ENCODE measurements at places on chromosomes 16 and 17.

GRCh38 chr16:78677181-78677731, 577.8 kb downstream of the WWOX start:
- DNase-seq: no peak

- DNase-seq: no peak
These were observed 17.9 kb downstream of the CASKIN1 start for GRCh38 chr16:2178321-2179106.

- no peak for DNase-seq
These were observed 13.5 kb upstream of the CBX4 start for GRCh38 chr17:79852748-79853147.

- no peak for DNase-seq
These were observed 658 bp upstream of the DUSP3 start for GRCh38 chr17:43779145-43780125.

- no peak for DNase-seq
These were observed 35.2 kb upstream of the HS3ST3A1 start for GRCh38 chr17:13636951-13637350.

GRCh38 chr17:50892101-50892776, 26.1 kb upstream of the TOB1 start:
- DNase-seq: no peak

GRCh38 chr17:76791053-76791980, 53.4 kb downstream of the MFSD11 start:
- no peak for DNase-seq

DNA sequence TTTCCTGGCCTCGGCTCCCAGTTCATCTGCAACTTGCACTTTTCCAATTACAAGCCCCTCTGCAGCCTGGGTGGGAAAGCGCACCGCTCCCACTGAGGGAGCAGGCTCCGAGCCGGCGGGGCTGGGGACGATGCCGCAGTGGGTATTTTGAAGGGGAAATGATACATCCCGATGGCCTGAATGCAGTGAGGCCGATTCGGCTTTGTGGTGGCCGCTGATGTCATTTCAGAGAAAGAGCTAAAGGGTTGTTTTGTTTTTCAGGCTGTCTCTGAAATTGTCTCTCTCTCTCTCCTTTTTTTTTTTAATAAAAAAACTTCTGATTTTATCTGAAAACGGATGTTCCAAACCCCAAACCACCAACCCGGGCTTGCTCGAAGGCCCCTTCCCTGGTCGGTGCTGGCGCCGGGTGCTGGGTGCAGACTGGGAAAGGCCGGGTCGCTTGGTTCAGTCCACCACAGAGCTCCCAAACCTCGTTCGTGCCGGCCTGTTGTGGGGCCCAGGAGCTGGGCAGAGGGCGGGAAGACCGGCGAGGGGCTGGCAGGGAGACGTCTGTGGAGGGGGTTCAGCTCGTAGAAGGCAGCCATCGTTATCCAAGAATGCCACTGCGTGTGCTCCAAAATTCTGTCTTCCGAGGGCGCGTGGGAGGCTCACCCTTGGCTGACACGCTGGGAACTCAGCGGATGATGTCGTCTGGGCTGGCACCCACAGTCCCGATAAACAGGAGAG, 102.8 kb downstream of the FOXL1 start:
- DNase-seq: no peak

- DNase-seq: no peak
These were observed 17.7 kb upstream of the SLC12A3 start for GRCh38 chr16:56847173-56847910.

- DNase-seq: peak; percentile 33
These were observed 584.7 kb downstream of the WWOX start for GRCh38 chr16:78684030-78684611.

Data from mucosa of gallbladder (tissue), 1 donor.